Midbrain (tissue), 1 donor: ENCODE measurements at places on chromosomes 2 and 18.

GRCh38 chr2:43412114-43412753 lies 183.6 kb downstream of the THADA start:
- no peak for DNase-seq

DNA sequence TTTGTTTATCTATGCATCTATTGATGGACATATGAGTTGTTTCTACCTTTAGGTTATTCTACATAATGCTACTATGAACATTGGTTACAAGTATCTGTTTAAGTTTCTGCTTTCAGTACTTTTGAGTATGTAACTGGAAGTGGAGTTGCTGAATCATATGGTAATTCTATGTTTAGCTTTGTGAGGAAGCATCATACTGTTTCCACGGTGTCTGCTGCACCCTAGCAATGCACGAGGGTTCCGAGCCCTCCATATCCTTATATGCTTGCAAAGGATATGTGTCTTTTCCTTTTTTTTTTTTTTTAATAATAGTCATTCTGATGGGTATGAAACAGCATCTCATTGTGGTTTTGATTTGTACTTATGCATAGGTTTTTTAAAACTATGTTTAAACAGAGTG lies 83.7 kb downstream of the FMNL2 start:
- no peak for DNase-seq

DNA sequence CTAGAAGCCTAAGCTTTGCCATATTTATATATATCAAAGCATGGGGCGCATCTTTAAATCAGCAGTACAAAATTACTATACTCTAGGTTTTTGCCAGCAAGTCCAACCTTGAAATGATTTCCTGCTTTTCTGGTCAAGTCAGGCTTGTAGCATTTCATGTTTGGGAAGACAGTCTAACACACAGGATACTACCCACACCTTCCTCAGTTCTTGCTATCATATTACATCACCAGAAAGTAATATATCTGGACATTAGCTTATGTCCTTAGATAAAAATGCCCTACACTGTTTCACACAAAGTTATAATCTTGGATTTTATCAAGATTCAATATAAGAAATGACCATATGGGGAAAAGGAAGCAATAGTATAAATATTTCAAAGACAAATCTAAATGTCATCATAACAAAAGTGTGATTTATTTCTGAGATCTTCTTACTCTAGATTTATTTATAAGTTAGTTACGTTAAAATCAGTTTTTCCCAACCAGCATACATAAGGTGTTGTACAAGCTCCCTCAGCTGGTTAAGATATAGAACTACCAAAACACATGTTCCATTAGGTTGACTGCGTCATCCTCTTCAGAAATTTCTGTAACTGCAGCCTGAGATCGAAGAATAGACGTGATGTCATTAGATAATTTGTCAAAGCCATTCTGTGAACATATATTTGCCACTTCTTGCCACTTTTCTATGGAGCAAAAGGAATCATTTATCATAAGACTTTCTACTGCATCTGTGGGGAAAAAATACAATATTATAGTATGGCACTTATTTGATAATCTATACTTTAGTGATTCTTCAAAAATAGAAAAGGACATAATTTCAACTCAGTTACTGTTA lies 56.6 kb downstream of the CLHC1 start:
- DNase-seq = peak; percentile 55

DNA sequence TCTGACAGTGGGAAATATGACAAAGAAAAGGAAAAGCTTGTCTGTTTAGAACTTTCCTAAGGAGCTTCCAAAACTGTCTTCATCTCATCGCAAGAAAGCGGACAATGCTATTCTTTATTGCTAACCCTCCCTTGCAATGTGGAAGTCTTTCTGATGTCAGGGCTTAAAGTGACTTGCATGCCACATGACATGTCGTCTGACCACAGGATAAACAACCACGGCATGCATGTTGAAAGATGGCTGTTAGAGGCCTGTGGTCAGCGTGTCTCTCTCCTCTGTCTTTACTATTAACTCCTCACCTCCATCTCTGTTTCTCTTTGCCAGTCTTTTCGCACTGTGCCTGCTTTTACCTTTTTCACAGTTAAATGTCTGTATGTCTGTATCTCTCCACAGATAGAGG lies 389.8 kb downstream of the LNPK start:
- no peak for DNase-seq

- no peak for DNase-seq
Observed at GRCh38 chr2:217987391-217987790, 15.4 kb downstream of the TNS1 start.
